ENCODE measurements at places on chromosomes 12 and 14. TPM values are rescaled to one million over a fixed set of nuclear protein-coding genes. Genes with fewer than 3 reads are reported as not detected.

The C12orf50 gene
- polyA plus RNA-seq = 0.30 TPM

The LMNTD1 gene
- not detected for polyA plus RNA-seq

The WNT1 gene
- not detected for polyA plus RNA-seq

The KCNC2 gene
- polyA plus RNA-seq = 0.66 TPM

The NKX2-8 gene
- polyA plus RNA-seq = not detected

The LRRIQ1 gene
- 32.3 TPM for polyA plus RNA-seq

The EXD2 gene
- 22.6 TPM for polyA plus RNA-seq

The STX2 gene
- 24.7 TPM for polyA plus RNA-seq

The KRT6A gene
- polyA plus RNA-seq = not detected

The VPS29 gene
- 155 TPM for polyA plus RNA-seq

The AKAP5 gene
- polyA plus RNA-seq = 6.6 TPM

The TESPA1 gene
- polyA plus RNA-seq = 0.49 TPM

The KRT82 gene
- polyA plus RNA-seq = not detected

Measured in left renal pelvis (tissue), 4 donors.